ENCODE measurements at places on chromosomes 4 and X.
A peak's percentile ranks its signal among the peaks of the same experiment; 100 is the strongest.

GRCh38 chr4:132427125-132427524 lies 722.0 kb upstream of the PCDH10 start:
- DNase-seq, result no peak

DNA sequence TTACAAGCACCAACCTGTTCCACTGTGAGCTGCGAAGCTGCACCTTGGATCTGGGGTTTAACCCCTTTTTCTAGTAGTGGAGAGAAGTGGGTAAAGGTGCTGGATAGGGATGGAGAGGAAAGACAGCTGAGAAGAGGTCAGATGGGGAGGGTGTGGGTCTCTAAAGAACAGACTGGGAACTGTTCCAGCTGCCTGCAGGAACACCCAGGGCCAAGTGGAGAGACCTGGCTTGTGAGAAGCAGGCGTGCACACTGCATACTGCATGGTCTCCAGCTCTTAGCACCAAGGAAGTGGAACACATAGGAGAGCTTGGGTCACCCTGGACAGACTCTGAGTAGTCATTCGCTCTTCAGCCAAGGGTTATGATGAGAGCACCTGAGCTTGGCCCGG lies 16.1 kb downstream of the BCOR start:
- DNase-seq, result no peak

- no peak for DNase-seq
Measured at GRCh38 chr4:93467484-93468155, 360.9 kb upstream of the ATOH1 start.

GRCh38 chr4:26619784-26620183 lies 35.9 kb downstream of the TBC1D19 start:
- no peak for DNase-seq

DNA sequence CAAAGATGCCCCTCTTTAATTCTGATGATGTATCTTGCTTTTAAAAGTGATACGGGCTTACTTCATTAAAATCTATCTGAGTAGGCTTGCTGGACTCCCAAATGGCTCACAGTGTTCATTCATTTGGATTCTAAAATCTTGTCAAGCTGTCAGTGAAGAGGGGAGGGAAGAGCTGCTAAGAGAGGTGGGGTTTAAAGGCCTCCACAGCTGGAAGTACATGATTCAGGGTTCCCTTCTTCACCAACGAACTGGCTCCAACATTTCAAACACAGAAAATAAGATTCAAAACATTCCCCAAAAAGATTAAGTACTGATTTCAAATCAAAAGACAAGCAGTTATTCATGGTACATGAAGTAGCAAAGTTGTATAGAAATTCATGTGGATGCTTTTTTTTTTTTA lies 133.0 kb upstream of the NAP1L5 start:
- DNase-seq, result no peak

- DNase-seq, result no peak
Measured at GRCh38 chrX:136209016-136209738, 42.0 kb downstream of the MAP7D3 start.

GRCh38 chr4:7734651-7735260 lies 204.9 kb downstream of the AFAP1 start:
- no peak for DNase-seq

DNA sequence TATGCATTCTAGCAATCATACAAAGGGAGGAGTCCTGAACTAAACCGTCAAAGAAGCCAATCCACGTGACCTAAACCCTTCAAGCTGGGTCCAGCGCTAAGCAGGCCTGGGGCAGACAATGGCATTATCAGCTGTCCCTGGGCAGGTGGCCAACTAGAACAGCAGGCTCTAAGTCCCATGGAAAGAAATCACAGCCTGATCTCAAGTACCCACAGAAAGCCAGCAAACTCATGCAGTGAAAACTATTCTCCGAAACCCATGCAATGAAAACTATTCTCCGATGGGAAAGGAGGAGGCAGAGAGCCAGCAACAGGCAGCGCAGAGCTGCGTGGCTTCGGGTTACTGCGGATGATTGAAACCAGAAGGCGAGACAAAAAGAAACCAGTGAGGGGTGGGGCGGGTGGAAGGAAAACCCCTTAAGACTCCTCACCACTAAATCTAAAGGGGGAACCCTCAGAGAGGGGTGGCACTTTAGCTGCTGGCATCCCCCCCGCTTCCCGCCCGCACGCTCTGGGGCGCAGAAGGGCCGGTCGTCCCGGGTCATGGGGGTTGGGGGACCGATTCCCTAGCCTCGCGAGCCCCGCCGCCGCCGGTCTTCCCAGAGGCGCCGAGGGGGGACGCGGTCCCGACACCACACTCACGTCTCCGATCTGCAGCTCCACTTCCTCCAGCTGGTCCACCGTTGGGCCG lies 567 bp downstream of the C4orf46 start:
- DNase-seq, result peak; percentile 14

- DNase-seq, result no peak
Measured at GRCh38 chrX:100677611-100678181, 33.7 kb downstream of the SRPX2 start.

GRCh38 chr4:37723067-37723466 lies 36.9 kb upstream of the RELL1 start:
- no peak for DNase-seq

- DNase-seq, result no peak
Measured at GRCh38 chr4:117660668-117661067, 373.6 kb upstream of the NDST3 start.

GRCh38 chr4:153529646-153530045 lies 63.5 kb downstream of the TMEM131L start:
- DNase-seq, result no peak

DNA sequence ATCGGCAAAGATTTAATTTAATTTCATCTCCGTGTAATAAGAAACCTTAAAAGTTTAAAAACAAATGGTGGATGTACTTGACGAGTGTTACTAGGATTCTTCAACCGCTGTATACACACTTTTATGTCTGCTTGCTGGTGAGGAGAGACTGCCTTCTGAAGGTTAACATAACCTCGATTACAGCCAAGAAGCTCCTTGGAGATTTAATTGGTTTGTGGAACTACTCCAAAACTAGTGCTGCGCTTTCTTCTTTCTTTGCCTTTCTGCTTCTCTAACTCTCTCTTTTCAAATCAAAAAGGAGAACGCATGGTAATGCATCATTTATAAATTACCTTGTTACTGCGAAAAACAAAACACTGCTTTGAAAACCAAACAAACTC lies 109.0 kb downstream of the ANTXR2 start:
- no peak for DNase-seq

DNA sequence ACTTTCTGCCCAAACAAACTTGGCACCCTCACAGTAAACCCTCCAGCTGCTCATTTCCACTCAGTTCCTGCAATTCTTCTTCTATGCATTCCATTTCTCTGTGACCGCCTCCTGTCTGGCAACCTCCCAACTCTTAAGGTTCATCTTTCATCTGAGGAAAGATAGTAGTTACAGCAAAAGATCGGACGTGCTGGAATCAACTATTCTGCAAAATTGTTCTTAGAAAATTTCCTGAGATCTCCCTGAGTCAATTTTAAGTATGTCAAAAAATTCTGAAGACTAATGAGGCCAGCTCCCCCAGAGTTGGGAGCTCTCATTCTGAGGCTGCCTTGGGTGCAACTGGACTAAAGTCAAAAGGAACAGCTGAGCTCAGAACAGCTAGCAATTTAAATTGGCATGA lies 1026.0 kb downstream of the ADGRL3 start:
- DNase-seq, result no peak

DNA sequence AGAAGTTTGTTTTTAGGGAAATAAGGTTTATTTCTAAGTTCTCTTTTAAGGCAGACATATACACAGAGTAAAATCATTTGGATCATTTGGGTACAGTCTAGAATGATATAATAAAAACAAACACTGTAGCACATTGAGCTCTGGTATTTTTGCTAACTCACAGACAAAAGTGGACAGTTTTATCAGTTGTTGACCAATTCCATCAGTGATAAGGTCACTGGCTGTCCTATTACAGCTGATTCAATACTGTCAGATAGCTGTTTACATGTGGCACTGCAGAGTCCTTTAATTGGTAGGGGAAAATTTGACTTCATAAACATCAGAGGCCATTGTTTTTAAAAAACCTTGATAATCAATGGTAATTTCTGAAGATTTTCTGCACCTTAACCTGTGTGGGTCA lies 3.5 kb downstream of the IBSP start:
- DNase-seq, result no peak

- no peak for DNase-seq
Measured at GRCh38 chr4:165635381-165635780, 237.7 kb upstream of the TLL1 start.

DNA sequence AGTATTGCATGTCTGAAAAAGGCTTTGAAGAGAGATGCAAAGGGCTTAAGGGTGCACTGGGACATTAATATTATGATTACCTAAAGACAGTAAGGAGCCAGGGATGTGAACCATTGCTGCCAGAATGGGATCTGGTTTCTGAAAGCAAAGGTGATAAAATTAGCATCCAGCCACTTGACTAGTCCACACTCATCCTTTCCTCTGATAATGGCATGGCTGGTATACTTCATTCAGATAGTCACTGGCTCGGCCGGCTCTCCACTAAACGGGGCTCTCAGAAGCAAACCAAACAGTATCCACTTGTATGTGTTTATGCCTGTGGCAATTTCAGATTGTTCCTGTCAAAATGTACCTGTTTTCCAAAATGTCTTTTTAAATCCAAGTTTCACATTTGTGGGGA lies 46.4 kb downstream of the MAMLD1 start:
- DNase-seq, result no peak

Measured in activated CD4-positive, alpha-beta T cell treated with anti-CD3 and anti-CD28 coated beads for 1 hour (primary cell).